OCI-LY7 (cell line): ENCODE measurements at places on chromosomes 6 and 20.

- no peak for DNase-seq
Observed at GRCh38 chr6:140078561-140079125, 704.2 kb upstream of the CITED2 start.

- DNase-seq, result peak; percentile 6
Observed at GRCh38 chr20:37189416-37190016, 10.2 kb upstream of the MROH8 start.

- DNase-seq, result no peak
Observed at GRCh38 chr20:41089555-41089954, 47.8 kb upstream of the PLCG1 start.

DNA sequence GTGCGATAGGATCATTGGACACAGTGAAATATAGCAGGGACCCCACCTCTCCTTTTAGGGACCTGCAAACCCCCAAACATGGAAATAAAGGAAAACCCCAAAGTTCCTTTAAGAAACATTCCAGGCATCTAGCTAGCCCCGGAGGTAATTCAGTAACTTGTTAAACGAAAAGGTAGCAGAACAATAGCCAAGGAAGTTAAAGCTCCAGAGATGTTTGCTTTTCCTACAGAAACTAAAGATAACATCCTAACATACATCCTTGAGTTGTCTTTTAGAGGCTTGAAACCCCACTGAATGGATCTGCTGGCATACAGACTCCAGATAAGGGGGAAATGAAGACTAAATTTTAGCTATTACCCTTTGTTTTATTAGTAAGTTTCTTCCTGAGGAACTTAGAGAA lies 51.0 kb downstream of the FAM184A start:
- DNase-seq, result no peak

GRCh38 chr20:13291157-13291556 lies 70.1 kb downstream of the ISM1 start:
- no peak for DNase-seq

GRCh38 chr6:147782302-147782701 lies 273.8 kb downstream of the SAMD5 start:
- no peak for DNase-seq

- DNase-seq, result no peak
Observed at GRCh38 chr6:132063204-132063603, 112.0 kb upstream of the CCN2 start.

DNA sequence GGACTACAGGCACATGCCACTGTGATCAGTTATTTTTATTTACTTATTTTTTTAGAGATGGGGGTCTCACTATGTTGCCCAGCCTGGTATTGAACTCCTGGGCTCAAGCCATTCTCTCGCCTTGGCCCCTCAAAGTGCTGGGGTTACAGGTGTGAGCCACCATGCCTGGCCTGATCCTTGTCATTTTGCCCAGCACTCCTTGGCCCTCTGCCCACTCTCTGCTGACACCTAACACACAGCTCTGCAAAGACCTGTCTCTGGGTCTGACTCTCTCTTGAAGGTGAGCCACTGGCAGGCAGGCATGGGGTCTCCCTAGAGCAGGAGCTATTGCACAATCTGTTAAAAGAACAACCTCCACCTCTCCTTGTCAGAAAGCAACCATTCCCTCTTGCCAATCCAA lies 155.6 kb downstream of the ZFP64 start:
- no peak for DNase-seq

- DNase-seq, result no peak
Observed at GRCh38 chr6:72386324-72386723, 235.5 kb upstream of the KCNQ5 start.

- no peak for DNase-seq
Observed at GRCh38 chr6:125149256-125150144, 4.1 kb upstream of the TPD52L1 start.

DNA sequence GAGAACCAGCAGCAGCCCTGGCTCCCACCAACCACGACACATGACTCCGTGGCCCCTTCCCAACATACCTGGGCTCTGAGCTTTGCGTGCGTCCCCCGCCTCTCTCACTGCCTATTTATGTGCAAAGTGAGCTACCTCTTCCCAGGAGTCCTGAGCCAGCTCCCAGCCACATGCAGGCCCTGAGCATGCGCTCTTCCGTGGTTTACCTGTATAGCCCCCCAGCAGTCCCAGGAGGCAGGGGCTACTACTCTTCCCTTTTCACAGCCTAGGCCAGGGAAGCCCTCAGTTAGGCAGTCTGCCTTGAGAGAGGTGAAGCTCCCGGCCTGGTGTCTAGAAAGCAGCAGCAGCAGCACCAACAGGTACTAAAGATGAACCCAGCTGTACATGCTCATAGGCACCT lies 114.8 kb upstream of the CDYL start:
- no peak for DNase-seq

DNA sequence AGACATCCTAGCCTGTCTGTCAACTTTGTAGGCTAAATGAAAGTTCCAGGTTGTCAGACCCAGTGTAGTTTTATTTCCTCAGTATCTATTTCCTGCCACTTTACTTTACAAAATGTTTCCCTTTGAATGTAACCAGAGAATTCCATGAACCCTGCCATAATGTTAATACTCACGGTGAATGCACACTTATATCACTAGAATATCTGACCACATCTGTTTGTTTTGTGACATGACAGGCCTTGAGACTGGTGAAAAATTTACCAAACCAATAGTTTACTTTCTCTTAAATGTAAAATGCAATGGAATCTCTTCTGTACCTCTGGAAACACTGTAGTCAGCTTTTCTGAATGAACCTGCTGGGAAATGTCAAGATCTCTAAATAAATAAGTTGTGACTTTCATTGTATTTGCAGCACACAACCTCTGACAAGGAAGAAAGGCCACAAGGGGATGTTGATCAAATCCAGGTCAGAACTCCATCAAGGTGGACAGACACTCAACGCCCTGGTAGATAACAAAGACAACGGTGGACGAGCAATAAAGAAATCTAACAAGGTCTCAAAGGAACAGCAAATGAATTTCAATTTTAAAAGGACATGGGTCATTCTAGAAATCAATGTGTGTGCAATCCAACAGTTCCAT lies 59.2 kb downstream of the BACH2 start:
- no peak for DNase-seq

- DNase-seq, result peak; percentile 15
Observed at GRCh38 chr20:54668271-54669039, 193.1 kb downstream of the DOK5 start.

DNA sequence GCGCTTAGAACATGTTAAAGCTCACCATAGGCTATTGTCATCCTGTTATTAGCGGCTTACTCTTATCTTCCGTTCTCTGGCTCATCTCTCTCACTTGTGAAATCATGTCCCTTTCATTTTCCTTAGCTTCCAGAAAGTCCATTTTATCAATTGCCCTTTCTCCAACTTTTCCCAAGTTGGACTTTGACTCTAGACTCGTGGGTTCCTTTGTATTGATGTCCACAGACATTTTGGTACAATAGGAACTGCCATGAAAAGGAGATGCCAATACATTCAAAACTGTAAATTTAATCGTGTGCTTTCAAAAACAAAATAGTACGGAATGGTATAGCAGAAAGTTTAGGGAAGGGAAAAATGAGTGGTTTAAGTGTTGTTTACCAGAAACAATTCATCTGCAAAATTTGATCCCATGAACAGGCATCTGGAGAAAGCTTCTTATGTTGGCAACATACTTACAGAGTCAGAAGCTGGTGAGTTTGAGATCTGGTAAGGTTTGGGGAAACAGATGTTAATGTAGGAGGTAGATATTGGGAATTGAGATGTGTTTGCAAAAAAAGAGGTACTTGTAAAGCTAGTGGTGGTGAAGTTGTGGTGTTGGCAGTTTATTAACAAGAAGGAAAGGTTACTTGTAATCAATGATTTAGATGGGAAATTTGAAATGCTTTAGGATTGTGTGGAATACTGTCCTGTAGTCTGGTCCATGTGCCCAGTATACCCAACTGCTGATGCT lies 10.2 kb upstream of the HIVEP1 start:
- DNase-seq, result no peak

DNA sequence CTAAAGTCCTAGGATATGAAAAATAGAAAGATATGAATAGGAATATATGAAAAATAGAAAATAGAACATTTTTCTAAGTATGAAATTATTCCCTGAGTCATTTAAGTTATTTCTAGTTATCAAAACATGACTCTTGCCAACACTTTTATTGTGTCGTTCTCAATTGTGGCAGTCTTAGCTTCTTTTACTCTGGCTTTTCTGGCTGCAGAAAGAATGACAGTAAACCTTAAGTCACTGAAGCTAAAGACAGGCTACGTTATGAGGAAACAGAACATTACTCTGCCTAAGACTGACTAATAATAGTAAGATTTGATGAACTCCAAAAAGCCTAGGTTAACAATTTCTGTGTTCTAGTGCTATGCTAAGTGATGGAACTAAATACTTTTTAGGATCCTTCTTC lies 74.6 kb downstream of the AIG1 start:
- no peak for DNase-seq
